ENCODE measurements at places on chromosomes 3 and 15. TPM values are rescaled to one million over a fixed set of nuclear protein-coding genes. Genes with fewer than 3 reads are reported as not detected.

DNA sequence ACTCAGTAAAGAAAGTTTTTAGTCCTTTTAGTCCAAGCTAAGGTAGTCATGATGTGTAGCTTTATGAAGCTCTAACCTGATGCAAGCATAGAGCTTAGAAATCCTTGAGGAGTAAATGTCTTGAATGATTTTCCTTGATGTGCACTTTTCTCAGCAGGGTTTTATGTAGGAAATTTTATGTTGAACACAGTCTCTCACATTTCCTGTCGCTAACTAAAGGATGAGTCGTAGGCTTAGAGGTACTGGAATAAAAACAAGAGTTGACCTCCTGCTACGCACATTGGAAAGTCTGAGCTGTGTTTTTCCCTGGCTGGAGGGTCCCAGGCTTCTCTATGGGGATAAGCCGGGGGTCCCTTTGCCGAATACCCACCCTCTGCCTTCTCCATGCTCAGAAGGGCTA, 34.7 kb upstream of the ZPLD1 start:
- DNase-seq: no peak
- peaks cover 4% of the 10 kb centered on the region for H3K4me1 ChIP-seq

- H3K36me3 ChIP-seq: no peaks in the 10 kb centered on the region
- DNase-seq: no peak
- H3K27me3 ChIP-seq: no peaks in the 10 kb centered on the region
- H3K27ac ChIP-seq: no peak overlapping the region
- H3K4me1 ChIP-seq: no peaks in the 10 kb centered on the region
- no peak overlapping the region for H3K4me3 ChIP-seq
Observed at GRCh38 chr15:62840526-62841268, 201.8 kb upstream of the TPM1 start.

GRCh38 chr15:28986726-28987125, 101.0 kb downstream of the APBA2 start:
- H3K27ac ChIP-seq: no peak overlapping the region
- H3K4me3 ChIP-seq: no peak overlapping the region
- no peak for DNase-seq
- H3K27me3 ChIP-seq: no peaks in the 10 kb centered on the region
- no peaks in the 10 kb centered on the region for H3K36me3 ChIP-seq
- no peaks in the 10 kb centered on the region for H3K4me1 ChIP-seq

DNA sequence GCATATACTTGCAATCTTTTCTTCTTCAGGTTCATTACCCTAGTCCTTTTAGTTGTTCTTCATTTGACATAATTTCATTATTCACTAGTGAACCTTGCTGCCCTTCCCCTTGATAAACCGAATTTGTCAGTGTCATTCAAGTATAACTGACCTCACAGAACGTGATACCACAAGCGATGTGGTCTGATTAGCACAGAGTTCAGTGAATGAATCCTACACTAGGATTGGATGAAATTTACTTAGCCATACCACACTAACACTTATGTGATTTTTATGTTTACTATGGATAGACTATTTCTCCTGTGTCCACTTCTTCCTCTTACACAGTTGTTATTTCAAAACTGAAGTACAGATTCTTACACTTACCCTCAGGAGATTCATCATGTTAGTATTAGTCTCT, 27.2 kb downstream of the CD86 start:
- H3K27ac ChIP-seq: peak overlapping the region; percentile 74
- H3K4me1 ChIP-seq: peaks cover 85% of the 10 kb centered on the region
- peaks cover 22% of the 10 kb centered on the region for H3K36me3 ChIP-seq
- H3K27me3 ChIP-seq: no peaks in the 10 kb centered on the region
- no peak for DNase-seq

- no peaks in the 10 kb centered on the region for H3K36me3 ChIP-seq
- H3K4me1 ChIP-seq: peaks cover 5% of the 10 kb centered on the region
- no peak overlapping the region for H3K4me3 ChIP-seq
- H3K27me3 ChIP-seq: peaks cover 6% of the 10 kb centered on the region
- no peak for DNase-seq
Observed at GRCh38 chr15:64942356-64942755, 30.7 kb downstream of the ANKDD1A start.

DNA sequence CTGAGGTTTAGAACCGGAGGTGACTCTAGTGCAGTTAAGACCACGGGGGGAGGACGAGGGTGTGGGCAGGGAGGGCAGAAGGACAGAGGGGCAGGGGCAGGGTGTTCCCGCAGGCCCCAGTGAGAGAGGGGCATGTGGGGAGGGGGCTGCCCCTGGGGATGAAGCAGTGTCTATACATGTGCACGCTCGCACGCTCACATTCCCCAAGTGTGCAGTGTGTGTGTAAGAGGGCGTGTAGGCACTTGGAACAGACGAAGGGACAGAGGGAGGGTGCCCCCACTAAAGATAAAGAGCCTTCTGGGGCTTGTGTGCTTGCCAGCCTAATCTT, 69.5 kb upstream of the MEF2A start:
- H3K27me3 ChIP-seq: no peaks in the 10 kb centered on the region
- no peak for DNase-seq
- H3K36me3 ChIP-seq: peaks cover 17% of the 10 kb centered on the region

Gene HYAL2
- 14.9 TPM for total RNA-seq

GRCh38 chr15:51134416-51135199, 39.9 kb upstream of the TNFAIP8L3 start:
- no peak overlapping the region for H3K27ac ChIP-seq
- H3K4me3 ChIP-seq: no peak overlapping the region
- no peaks in the 10 kb centered on the region for H3K4me1 ChIP-seq

- no peak overlapping the region for H3K27ac ChIP-seq
- H3K4me3 ChIP-seq: no peak overlapping the region
- H3K36me3 ChIP-seq: no peaks in the 10 kb centered on the region
- H3K4me1 ChIP-seq: peaks cover 2% of the 10 kb centered on the region
Observed at GRCh38 chr15:85959611-85960010, 120.1 kb upstream of the AGBL1 start.

DNA sequence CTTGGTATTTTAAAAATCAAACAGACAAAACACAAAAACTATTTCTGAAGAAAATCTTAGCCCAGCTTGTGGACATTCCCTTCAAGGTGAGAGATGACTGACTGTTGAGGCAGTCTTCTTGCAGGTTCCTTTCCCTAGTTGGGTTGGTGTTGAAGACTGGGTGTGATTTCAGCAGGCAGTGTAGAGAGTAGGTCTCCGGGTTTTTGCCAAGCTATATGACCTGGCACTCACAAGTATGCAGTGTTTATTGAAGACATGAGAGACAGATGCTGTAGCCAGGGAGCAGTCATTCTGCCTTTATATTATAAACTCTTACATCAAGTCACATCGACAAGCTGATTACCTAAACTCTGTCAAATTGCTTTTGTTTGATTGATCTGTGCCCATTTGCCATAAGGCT, 17.5 kb downstream of the SENP8 start:
- no peaks in the 10 kb centered on the region for H3K4me1 ChIP-seq
- H3K4me3 ChIP-seq: no peak overlapping the region
- no peaks in the 10 kb centered on the region for H3K36me3 ChIP-seq
- no peak for DNase-seq
- peaks cover 4% of the 10 kb centered on the region for H3K27me3 ChIP-seq

DNA sequence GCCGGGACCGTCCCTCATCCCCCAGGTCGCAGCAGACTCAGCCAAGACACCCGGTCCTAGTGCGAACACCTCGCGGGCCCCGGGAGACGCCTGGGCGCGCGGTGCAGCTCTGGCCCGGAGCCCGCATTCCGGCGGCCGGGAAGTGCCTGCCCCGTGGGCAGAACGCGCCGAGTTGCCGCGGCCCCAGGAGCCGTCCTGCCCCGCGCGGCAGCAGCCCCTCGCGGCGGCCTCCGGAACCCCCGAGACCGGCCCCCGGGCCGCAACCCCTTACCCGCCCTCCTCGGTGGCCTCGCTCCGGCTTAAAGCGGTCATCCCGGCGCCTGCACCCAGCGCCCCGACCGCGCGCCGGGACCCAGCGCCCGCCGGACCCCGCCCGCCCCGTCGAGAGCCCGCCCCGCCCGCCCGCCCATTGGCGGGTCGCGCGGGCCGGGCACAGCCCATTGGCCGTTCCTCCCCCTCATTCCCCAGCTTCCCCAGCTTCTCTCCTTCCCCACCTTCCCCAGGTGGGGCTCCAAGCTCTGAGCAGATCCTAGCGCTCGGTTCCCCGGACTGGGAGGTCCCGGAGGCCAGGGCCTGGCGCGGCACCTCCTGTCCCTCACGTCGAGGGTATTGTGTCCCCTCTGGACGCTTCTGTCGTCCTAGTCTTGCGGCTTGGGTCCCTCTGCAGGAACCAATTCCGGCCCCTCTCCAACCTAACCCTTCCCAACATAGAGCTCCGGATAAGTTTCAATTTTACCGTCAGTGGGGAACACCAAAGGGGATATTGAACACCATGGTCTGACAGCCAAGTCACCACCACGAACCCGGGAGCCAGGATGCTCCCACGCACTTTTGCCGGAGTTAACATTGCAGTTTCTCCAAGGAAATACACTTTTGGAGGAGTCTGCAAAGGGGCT, at the start of gene GRAMD2A:
Gene GRAMD2A (minus strand): TSS at position 328 of the 896 bp plus-strand sequence.
- peaks cover 10% of the 10 kb centered on the region for H3K4me1 ChIP-seq
- DNase-seq: no peak
- peak within 1 kb of the TSS; percentile 55 for H3K4me3 ChIP-seq
- H3K27me3 ChIP-seq: peaks cover 6% of the 10 kb centered on the region
- peaks cover 50% of the 10 kb centered on the region for H3K36me3 ChIP-seq
- no peak within 1 kb of the TSS for H3K27ac ChIP-seq

GRCh38 chr3:194076475-194076874, 59.5 kb upstream of the HES1 start:
- peaks cover 11% of the 10 kb centered on the region for H3K4me1 ChIP-seq
- H3K27me3 ChIP-seq: peaks cover 72% of the 10 kb centered on the region
- no peak overlapping the region for H3K4me3 ChIP-seq
- H3K27ac ChIP-seq: no peak overlapping the region
- H3K36me3 ChIP-seq: no peaks in the 10 kb centered on the region

GRCh38 chr3:11300970-11301369, 28.8 kb downstream of the ATG7 start:
- peak overlapping the region; percentile 62 for H3K27ac ChIP-seq
- no peaks in the 10 kb centered on the region for H3K27me3 ChIP-seq
- DNase-seq: no peak
- peaks cover 33% of the 10 kb centered on the region for H3K4me1 ChIP-seq
- H3K36me3 ChIP-seq: peaks cover 84% of the 10 kb centered on the region

Gene SPINT1
- 22.5 TPM for total RNA-seq

Gene OR5K2
- not detected for total RNA-seq

GRCh38 chr3:166810741-166811445, 569.2 kb downstream of the ZBBX start:
- H3K4me1 ChIP-seq: no peaks in the 10 kb centered on the region
- H3K27ac ChIP-seq: no peak overlapping the region
- no peak for DNase-seq
- no peaks in the 10 kb centered on the region for H3K36me3 ChIP-seq
- H3K27me3 ChIP-seq: no peaks in the 10 kb centered on the region
